ENCODE measurements at places on chromosomes 13 and 19.

GRCh38 chr19:46861691-46862502, 1.1 kb downstream of the ARHGAP35 start:
- no peak for DNase-seq

DNA sequence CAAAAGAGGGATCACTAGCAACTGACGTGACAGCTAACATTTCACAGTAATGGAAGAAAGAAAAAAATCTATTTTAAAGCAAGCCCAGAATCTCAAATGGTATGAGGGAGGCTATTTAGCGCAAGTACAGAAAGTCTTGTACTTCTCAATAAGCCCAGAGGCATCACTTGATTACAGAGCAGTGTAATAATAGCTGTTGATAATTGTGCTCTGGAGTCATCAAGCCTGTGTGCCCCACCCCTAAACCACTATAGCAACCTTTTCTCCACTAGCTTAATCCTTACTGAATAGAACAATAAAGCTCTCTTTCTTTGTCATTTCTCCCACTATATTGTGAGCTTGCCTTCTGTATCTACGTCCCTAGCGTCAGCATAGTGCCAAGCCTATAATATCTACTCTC, 56.6 kb downstream of the FREM2 start:
- no peak for DNase-seq

DNA sequence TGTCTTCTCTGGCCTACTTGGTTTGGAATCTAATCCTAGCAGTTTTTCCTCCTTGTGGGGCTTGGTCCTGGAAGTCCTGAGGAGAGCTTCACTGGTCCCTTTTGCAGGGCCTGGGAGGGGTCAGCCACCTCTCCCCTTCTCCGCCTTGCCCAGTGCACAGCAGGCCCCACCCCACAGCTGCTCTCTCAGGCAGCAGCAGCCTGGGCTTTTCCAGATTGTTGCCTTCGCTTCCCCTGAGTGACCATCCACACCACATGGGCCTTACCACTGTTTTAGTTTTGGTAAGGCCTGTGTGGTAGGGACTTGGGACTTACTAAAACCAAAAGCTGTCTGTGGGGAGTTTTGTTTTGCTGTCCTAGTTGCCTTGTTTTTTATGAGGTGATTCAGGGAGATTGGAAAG, 11.5 kb downstream of the MPHOSPH8 start:
- DNase-seq: no peak

DNA sequence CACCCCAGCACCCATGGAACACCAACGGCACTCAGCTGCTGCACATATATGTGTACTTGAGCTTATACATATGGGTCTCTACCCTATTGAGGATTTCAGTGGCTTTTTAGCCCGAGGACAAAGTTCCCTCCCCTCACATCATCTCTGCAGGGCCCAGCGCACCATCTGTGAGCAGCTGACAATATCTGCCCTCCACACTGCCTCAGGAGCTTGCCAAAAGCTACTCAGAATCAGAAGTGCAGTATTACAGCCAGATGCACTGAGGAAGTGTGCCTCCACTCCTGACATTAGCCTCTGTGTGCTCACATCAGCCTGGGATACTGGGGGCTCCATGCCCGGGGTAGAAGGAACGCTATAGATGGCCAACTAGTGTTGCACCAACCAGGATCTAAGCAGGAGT, 903.9 kb downstream of the UQCRFS1 start:
- DNase-seq: no peak

GRCh38 chr13:99299920-99300341, 7.3 kb downstream of the GPR183 start:
- no peak for DNase-seq

DNA sequence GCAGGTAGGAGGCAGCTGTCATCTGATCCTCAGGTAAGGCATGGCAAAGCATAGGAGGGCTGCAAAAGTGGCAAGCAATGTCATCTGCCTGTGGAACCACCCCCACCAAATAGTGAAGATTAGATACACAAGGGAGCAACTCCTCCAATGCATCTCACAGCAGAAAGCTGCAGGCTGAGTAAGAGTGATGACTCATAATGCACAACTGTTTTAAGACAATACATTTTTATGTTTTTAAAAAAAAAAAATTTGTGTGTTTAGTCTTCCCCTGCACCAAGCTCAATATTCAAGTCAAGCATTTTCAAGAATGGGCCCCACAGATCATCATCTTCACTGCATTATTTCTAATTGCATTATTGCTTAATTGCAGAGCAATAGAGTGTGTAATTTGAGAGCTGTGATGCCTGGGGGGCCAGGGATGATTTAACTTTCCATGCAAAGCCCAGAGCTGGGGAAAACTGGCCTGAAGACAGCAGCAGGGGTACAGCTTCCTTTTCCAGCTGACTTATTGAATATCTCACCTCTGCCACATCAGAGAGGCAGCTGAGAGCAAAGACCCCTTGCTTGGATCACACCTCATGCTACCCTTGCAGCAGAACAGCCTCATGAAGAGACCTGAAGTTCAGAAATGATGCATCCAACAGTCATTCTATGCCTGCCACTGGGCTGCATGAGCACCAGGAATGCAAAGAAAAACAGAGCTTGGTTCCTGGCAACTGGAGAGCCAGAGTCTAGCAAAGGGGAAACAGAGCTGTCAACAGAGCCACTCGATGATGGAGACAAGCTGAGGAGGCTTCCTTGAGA, 22.7 kb upstream of the POP4 start:
- DNase-seq: no peak

DNA sequence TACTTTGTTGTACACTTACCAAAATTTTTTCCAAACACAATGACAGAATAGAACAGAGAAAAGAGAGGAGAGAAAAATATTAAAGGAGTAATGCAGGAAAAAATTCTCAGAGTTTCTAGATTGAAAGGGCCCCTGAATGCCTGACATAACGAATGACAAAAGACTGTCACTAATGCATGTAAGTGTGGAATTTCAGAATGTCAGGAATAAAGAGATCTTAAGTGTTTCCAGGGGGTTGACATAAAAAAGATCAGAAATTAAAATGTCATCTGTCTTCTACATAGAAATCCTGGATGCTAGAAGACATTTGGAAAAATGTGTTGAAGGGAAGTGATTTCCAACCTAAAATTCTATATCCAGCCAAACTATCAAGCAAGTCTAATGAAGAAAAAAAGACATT, 27.2 kb downstream of the TEX26 start:
- DNase-seq: no peak

DNA sequence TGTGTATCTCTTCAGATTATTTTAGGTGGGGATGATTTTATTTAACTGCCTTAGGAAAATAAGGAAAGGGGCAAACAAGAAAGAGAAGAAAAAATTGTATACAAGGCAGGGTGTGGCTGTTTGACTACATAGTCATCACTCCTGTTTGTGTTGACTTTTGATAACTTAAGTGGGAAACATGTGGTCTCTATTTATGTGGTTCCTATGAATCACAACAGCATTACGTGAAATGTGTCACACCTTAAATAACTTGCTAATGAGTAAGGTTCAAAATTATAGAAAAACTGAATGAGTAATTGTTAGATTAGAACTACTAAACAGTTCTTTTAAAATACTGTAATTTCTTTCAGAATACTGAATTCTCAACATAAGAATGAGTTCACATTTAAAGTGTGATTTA, 69.3 kb downstream of the LMO7 start:
- no peak for DNase-seq

DNA sequence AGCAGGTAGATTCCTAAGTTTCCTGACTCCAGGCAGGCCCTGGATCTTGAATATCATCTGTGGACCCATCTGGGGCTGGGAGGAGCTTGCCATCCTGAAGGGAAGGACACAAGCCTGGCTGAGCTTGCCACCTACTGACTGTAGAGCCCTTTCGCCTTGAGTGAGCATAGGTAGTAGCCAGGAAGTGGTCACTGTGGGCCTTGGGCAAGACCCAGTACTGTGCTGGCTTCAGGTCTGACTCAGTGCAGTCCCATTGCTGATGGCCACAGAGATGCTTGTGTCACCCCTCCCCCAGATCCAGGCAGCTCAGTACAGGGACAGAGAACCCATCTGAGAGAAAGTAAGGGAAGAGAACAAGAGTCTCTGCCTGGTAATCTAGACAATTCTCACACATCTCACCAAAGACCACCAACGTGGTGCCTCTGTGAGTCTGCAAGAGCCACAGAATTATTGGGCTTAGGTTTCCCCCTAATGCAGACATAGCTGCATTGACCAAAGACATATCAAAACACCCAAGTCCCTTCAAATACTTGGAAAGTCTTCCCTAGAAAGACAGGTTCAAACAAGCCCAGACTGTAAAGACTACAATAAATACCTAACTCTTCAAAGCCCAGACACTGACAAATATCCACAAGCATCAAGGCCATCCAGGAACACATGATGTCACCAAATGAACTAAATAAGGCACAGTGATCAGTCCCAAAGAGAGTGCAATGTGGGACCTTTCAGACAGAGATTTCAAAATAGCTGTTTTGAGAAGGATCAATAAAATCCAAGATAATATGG, 108.2 kb upstream of the WASF3 start:
- DNase-seq: no peak

GRCh38 chr19:1425102-1425837, 12.9 kb upstream of the RPS15 start:
- DNase-seq: no peak

DNA sequence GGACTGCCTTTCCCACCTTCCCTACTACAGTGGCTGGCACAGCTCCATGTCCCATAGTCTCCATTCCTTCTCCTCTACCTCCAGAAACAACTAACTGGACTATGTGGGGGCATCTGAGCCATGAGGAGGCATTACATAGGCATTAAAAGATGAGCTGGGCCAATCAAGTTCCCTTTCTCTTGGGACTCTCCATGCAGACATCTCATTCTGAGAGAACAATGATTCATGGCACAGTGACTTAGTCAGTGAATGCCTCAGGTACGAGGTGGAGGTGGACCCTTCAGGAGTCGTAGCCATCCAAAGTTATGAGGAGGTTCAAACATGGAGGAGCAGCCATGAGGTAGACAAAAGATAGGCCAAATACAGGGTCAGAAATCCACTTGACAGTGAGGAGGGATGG, 70.0 kb downstream of the GPC6 start:
- DNase-seq: no peak
